ENCODE measurements at places on chromosomes 6 and 20. TPM values are rescaled to one million over a fixed set of nuclear protein-coding genes. Genes with fewer than 3 reads are reported as not detected.

DNA sequence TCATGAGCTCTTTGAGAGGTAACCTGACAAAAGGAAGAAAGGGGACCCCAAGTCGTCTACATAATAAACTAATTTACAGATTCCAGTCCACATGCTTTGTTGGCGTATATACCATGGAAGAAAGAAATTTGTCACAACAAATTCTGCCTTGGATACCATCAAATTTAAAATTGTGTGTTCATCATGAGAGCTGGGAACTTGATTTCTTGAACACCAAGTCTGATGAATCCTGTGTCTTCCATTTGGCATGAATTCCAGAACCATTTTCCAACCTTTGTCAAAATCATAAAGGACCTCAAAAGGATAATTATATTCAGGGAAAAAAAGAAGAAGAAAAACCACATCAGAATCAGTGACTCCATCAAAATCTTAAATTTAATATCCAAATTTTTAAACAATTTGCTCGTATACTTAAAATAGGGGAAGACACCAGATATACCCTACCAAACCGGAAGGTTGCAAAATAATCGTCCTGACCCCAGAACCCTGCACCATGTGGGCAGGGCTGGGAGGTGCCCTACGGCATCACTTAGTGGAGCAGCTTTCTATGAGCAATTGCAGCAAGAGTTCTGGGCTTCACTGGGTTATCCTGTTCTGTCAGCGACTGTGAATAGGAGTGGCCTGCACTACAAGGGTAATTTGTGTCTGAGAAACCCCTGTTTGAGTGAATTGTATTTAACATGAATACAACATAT, 74.1 kb upstream of the INSM1 start:
- DNase-seq = no peak

The PLA2G7 gene
- total RNA-seq = not detected

The GCNT2 gene
- total RNA-seq = 6.9 TPM

The DDRGK1 gene
- 54.4 TPM for total RNA-seq

The STMN3 gene
- 13.3 TPM for total RNA-seq

GRCh38 chr20:51542033-51542570, 417 bp downstream of the NFATC2 start:
- peak; percentile 70 for DNase-seq

GRCh38 chr6:32982702-32983492, 14.5 kb downstream of the BRD2 start:
- no peak for DNase-seq

GRCh38 chr6:40369042-40369441, 218.1 kb downstream of the LRFN2 start:
- DNase-seq = no peak

DNA sequence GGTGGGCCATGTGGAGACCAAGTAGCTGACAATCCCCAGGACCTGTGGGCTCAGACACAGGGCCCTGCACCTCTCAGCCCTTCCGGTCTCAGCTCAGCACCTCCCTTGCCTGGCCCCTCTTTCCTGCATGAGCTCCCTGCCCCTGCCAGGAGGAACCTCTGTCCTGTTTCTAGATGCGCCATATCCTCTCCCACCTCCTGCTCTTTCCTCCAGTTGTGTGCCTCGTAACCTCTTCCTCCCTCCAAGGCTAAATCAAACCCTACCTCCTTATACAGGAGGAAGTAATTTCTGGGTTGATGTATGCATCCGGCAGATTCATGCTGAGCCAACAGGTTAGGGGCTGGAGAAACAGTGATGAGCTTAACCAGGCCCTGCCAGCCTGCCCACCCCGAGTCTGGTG, 30.9 kb downstream of the ITPR3 start:
- no peak for DNase-seq

GRCh38 chr6:108002365-108003221, 44.6 kb upstream of the SEC63 start:
- DNase-seq = no peak

The OR2B6 gene
- total RNA-seq = not detected

- DNase-seq = no peak
Observed at GRCh38 chr6:42339991-42340401, 111.7 kb downstream of the TRERF1 start.

DNA sequence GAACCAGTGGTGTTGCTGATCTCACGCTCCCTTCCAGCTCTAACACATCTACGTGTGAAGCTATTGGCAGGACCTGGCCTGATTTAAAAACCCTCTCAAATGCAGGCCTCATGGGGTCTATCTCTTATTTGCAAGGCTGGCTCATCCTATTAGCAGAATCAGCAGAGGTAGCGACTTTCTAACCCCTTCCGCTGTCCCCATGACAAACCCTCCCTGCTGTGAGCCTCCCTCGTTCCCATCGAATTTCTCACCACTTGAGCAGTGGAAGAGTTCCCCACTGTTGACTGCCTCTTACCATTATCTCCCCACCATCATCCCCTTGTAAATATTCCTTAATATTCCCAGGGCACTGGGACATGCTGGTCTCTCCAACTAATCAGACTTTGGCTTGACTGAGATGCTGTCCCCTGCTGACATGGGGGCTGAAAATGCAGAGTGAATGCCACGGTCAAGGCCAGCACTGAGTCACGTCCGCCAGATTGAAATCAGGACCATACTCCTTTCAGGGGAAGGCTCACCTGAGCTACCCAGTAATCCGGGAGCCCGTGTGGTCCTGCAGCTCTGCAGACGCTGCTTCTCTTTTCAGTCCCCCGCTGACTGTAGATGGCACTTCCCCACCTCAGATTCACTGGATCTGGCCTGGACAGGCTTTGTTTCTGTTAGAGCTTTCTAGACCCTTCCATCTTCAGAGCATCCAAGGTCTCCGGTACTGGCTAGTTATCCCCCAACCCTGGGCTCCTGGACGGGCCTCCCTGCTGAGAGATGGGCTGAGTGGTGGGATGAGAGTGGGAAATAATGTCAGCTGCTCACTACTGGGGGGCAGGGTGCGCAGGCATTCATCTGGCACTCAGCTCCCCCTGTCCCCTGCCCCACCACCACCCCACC, 23.1 kb downstream of the AAR2 start:
- DNase-seq = no peak

GRCh38 chr6:146889303-146889702, 290.5 kb downstream of the ADGB start:
- no peak for DNase-seq

DNA sequence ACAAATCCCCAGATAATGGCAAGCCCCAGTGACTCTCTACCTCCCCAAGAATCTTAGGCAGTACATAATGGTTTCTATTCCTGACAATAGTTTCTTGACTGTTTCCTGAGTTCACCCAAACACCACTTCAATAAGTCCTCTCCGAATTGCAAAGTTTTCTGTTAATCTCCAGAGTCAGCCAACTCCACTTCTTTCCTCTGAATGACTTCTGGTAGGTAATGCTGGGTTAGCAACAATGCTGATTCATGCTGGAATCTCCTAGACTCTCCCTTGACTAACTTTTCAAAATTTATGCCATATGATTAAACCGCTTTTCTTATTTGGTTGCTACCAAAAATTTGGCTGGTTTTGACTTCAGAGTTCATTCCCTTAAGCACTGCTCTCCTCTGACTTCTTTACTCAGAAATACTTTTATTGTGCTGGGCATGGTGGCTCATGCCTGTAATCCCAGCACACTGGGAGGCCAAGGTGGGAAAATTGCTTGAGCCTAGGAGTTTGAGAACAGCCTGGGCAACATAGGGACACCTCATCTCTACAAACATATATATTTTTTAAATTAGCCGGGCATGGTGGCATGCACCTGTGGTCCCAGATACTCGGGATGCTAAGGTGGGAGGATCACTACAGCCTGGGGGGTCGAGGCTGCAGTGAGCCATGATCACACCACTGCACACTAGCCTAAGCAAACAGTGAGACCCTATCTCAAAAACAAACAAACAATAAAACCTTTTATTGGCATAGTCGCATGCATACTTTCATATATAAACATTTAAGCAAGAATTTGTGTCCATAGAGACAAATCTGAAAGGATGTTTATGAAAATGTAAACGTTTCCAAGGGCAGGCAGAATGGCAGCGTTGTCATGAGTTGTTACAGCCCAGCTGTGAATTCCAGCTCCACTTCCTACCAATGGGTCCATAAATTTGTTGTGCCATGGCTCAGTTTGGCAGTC, 249.3 kb upstream of the PLN start:
- DNase-seq = no peak

The NOX3 gene
- not detected for total RNA-seq

DNA sequence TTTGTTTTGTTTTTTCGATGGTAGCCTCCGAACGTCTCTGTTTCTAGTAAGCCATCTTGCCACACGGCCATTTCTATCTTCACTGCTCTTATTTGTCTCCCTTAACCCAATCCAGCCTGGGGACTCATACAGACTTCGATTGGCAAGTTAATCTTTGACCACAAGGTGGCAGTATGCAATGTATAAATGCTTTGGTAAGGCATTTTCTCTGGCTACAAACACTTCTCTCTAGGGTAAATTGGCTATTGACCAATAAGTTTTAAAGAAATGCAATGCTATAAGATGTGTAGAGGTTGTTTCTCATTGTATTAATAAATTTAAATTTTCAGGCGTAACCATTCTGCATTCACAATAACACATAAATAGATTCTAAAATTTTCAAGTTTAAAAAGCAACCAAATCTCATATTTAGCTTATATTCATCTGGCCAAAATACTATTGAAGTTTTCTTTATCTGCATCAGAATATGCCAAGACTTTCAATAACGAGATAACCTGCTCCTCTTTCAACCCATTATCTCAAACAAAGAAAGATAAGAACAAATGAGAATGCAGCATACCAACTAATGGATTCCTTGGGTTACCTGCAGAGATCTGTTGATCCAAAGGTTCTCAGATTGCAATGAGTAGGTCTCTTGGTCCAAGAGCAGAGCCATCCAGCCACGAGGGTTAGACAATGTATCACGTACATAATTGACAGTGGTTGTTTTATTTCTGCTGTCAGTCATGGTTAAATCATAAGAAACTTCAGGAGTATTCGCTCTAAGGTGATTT, 231.9 kb downstream of the PKHD1 start:
- peak; percentile 41 for DNase-seq

DNA sequence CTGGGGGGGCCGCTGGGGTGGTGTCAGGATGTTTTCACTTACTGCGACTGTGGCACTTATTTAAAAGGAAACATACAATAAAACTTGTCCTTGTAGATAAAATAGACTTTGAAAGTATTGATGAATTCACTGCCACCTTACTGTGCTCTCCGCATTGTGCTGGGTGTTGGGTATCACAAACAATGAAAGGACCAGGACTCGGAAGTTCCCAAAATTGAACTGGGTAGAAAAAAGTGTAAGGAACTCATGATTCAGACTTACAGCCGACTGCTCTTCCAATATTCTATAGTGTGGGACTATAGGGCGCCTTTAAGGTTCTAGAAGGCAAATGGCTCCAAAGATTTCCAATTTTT, 32.1 kb upstream of the ID4 start:
- no peak for DNase-seq

DNA sequence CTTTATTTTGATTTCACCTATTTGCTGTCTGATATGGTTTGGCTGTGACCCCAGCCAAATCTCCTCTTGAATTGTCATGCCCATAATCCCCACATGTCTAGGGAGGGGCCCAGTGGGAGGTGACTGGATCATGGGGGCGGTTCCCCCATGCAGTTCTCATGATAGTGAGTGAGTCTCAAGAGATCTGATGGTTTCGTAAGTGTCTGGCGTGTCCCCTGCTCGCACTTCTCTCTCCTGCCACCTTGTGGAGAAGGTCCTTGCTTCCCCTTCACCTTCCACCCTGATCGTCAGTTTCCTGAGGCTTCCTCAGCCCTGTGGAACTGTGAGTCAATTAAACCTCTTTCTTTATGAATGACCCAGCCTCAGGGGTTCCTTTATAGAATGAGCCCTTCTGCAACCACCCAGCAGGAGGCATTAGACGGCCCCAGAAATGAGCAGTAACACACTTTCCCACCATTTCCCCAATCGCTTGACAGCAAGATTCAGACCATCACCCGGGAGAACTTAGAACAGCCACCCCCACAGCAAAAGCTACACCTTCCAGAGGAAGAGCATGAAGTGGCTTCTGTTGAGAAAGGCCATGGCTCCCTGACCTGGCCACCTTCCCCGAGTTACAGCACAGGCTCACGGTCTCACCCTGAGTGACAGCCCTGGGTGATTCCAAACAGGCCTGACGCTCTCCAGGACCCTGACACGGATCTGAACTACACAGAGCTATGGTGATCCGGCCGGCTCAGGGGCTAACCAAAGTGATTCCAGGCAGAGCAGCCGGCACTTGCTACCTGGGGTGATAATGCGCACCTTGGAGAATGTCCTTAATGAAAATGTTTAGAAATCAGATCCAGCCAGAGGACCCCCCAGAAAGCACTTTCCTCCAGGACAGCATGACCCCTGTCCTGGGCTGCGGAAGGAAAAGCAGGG, 131.2 kb upstream of the CDH4 start:
- peak; percentile 54 for DNase-seq

The MYMX gene
- total RNA-seq = not detected

DNA sequence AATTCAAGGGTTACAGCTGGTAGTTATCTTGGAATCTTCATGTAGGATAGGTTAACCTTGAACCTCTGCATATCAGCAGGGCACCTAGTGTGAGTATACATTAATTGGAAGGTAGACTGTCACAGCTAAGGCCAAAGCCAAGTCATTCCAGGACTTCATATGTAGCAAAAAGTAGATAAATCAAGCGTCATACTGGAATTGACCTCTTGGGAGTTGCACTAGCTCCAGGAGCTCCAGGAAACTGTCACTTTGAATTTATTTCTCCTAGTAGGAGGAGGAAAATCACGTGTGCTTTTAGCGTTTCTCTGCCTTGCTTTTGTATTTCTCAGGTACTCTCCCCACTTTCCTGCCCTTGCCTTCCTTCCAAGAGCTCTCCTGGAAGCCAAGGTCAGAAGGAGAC, 30.3 kb downstream of the RIPOR2 start:
- DNase-seq = no peak

DNA sequence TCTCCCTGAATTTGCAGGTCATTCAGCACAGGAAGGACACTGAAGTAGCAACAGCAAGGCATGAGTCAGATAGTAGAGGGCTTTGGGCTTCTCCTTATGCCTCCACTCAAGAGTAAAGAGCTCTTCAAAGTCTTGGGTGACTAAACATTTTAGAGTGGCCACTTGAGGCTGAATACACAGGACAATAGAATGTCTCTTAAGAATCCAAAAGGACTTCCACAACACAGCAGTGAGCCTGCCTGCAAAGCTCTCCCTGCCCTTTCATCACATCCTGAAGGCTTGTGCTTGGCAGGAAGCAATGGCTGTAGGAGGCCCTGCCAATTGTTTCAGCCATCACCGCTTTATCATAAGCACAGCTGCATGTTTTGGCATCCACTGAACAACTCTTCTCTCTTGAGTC, 36.8 kb downstream of the FOXQ1 start:
- DNase-seq = no peak

The GGTLC1 gene
- not detected for total RNA-seq

Data from activated CD8-positive, alpha-beta T cell treated with anti-CD3 and anti-CD28 coated beads, Interleukin-2, amount 10 ng/mL, durations not matched to agents 7 days and 5 days (primary cell).